Fibroblast of skin of scalp (primary cell): ENCODE measurements at places on chromosomes 3 and 15.

DNA sequence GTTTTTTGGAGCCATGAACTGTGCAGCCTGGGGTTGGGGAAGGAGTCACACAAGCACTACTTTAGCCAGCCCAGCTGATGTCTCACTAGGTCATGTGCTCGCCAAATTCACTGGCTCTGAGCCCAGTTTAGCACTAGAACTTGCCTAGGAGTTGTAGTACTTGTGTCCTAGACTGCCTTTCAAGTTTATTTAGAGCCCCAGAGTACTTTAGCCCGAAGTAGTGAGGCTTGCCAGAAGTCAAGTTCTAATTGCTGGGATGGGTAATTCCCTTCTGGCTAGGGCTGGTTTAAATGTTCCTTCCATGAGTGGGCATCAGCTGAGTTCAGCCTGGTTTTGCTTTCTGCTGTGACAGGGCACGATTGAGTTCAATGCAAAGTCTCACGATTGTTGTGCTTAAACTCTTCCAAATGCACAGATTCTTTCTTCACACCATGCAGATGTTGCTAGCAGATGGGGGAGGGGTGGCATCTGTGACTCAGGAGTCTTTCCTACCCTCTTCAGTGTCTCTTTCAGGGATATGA, 228.2 kb upstream of the ZPLD1 start:
- peak; percentile 71 for DNase-seq

DNA sequence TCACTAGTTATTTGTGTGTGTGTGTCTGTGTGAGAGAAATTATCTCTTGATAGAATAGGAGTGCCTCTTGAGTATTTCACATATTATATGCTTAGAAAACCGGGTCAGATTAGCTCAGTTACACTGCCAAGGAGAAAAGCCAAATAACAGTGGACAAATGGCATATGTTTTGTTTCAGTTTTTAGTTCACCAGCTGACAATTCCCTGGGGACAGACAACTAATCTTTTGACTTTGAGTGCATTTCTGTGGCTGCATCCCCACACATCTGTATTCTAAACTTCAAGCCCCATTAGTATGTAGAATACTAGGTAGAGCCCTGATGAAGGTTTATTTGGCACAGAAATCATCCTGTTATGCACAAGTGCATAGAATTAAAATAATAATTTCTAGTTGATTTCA, 227.7 kb upstream of the CNTN3 start:
- DNase-seq = peak; percentile 4

DNA sequence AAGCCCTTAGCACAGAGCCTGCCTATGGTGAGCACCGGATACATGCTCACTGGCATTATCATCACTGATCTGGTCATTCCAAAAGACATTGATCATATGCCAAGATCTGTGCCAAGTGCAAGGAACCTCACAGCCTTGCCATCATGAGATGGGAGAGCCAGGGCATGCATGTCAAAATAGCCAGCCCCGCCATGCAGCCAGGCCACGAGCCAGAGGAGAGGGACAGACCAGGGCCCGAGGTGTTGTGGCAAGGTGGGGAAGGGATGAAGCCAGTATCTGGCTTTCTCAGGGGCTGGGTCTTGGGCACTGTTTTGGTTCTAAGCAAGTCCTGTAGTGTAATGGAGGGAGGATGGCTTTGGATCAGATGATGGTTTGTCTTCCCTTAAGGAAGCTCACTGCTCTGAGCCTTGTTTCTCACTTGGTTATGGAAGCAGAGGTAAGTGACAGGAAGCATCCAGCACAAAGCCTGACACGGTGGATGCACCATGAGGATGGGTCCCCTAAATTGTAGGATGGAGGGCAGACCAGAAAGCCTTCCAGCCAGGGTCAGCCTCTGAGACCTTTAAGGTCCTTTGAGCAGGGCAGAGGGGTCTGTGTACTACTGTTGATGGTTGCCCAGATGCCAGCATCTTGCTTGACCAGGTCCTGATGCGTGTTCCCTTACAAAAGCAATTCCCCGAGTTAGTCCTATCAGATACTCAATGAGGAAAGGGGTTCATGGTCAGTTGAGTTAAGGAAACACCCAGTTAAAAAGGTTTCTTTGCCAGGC, 247.7 kb upstream of the TLE3 start:
- no peak for DNase-seq

GRCh38 chr15:75016431-75016830, 7.0 kb upstream of the PPCDC start:
- no peak for DNase-seq

GRCh38 chr3:105505170-105505569, 138.5 kb downstream of the ALCAM start:
- no peak for DNase-seq

GRCh38 chr15:91894606-91895005, 41.1 kb downstream of the SLCO3A1 start:
- DNase-seq = no peak

GRCh38 chr3:148791920-148792319, 35.7 kb upstream of the CPB1 start:
- no peak for DNase-seq

- no peak for DNase-seq
These were observed 334.1 kb downstream of the VPS13C start for GRCh38 chr15:61726166-61726565.

- DNase-seq = no peak
These were observed 99.8 kb downstream of the KCNH8 start for GRCh38 chr3:19248143-19248542.

DNA sequence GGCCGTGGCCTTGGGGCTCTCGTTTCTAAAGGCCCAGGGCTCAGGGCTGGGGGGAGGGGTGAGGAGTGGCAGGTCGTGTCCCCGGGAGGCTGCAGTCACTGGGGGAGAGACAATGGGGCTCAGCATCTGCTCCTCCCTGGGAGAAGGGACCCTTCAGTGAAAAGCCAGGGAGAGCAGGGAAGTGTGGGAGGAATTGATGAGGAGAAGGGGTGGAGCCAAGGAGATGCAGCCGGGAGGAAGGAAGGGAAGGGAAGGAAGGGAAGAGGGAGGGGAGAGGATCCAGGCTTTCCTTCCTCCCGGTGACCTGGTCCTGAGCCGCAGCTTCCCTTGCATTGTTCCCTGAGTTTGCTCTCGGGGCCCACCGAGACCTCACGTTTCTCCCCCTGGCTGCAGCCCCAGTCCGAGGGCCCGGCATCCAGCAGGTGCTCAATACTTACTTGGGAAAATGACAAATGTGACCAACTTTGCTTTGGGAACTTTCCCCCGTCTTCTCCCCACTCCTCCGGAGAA, 1.4 kb upstream of the ZNF710 start:
- peak; percentile 46 for DNase-seq

- no peak for DNase-seq
These were observed 673.6 kb downstream of the EDEM1 start for GRCh38 chr3:5861151-5861550.

- no peak for DNase-seq
These were observed 222.6 kb upstream of the NECTIN3 start for GRCh38 chr3:110849064-110849463.

GRCh38 chr3:42667096-42667522, 13.6 kb downstream of the ZBTB47 start:
- DNase-seq = no peak

- DNase-seq = no peak
These were observed 145.8 kb downstream of the CBLB start for GRCh38 chr3:105722943-105723556.

DNA sequence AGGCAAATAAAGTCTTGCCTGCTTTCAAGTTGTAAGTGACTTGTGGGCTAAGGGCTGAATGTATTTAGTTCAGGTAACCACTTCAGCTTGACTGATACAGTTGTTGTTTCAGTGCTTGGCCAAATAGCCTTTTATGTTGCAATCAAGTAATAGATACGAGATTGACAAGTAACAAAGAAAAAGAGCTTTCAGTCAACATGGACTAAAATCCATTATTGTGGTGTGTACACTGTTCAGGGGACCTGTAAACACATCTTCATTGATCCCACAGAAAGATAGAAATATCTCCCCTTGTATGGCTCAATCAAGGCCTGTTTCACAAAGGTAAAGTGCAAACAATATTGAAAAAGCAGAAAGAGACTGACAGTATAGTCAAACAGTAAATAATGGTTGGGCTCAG, 224.8 kb upstream of the TMCO5A start:
- no peak for DNase-seq

GRCh38 chr15:96254173-96254572, 76.3 kb upstream of the NR2F2 start:
- DNase-seq = no peak

DNA sequence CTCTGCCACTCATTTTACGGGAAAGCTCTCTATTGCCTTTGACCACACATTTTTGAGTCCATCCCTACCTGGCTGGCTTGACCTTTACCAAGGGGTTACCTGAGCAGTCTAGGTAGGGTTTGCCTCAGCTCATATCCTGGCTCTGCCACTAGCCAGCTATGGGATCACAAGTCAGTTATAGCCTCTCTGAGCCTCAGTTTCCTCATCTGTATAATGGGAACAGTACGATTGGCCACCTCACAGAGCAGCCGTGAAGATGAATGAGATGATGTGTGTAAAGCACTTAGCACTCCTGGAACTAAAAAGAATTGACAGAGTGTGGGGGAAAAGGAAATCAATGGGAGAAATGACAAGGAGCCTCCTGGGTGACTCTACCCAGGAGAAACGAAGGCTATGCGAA, 28.0 kb downstream of the SPATA12 start:
- no peak for DNase-seq

DNA sequence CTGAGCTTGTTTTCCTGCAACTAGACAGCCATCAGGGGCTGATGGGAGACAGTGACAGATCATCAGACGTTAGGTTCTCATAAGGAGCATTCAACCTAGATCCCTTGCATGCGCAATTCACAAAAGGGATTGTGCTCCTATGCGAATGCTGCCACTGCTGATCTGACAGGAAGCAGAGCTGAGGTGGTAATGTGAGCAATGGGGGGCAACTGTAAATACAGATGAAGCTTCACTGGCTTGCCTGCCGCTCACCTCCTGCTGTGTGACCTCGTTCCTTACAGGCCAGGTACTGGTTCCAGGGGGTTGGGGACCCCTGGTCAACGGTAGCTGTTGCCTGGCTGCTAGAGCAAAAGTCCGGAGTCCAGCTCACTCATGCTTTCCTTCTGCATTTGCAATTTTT, 26.4 kb upstream of the KCNAB1 start:
- DNase-seq = no peak

DNA sequence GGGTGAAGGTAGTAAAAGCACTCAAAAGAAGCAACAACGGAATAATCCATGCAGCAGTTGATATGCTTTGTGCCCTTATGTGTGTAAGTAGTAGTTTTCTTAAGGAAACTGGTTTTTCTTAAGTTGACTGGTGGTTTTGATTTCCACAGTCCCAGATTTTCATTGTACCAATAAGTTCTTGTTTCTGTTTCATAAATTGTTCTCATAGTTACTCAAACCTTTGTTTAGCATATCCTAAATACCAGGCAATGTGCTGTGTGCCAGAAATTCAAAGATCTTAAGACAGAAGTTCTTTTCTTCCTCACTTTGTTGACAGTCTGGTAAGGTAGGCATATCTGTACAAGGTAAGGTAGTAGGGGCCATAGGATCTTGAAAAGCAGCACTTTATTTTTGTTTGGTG, 40.0 kb downstream of the DNAJC13 start:
- no peak for DNase-seq

DNA sequence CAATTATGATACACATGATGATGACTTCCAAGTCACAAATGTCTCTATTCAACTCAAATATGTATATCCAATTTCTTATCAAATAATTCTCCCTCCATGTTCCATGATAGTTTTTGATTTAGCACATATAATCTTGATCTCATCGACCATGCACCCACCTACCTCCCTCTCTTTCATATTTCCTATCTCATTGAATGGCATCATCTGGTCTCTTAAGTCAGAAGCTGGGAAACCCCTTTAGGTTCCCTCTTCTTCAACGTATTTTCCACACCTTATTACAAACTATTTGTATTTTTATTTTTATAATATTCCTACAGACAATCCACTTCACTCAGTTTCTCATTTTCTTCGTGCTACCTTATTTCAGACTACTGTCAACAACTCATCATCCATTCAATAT, 56.9 kb upstream of the DPH6 start:
- no peak for DNase-seq
